ENCODE measurements at places on chromosomes 5 and 9.

DNA sequence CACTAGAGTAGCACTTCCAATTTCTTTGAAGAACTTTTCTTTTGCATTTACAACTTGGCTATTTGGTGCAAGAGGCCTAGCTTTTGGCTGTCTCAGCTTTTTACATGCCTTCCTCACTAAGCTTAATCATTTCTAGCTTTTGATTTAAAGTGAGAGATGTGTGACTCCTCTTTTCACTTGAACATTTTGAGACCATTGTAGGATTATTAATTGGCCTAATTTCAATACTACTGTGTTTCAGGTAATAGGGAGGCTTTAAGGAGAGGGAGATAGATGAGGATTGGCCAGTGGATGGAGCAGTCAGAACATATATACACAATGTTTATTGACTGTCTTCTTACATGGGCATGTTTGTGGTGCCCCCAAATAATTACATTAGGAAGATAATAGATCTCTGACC lies 161.7 kb downstream of the GNA14 start:
- DNase-seq: no peak

- DNase-seq: no peak
These were observed 26.6 kb upstream of the ENHO start for GRCh38 chr9:34549407-34549732.

DNA sequence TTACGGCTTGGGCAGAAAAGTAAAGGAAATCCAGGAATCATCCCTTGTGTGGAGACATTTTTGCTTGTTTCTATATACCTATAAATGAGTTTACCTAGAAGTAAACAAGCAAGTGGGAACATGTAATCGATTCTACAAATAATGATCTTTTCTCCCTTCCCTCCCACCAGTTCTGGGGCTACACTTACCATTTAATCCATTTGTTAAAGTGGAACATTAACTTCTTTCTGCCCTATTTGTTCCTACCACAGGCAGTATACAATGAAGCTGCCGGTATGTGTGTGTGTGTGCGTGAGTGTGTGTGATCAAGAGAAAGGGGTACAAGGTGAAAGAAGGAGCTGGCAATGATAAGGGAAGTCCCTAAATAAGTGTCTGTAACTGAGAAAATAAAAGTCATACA lies 26.4 kb upstream of the ELL2 start:
- DNase-seq: no peak

DNA sequence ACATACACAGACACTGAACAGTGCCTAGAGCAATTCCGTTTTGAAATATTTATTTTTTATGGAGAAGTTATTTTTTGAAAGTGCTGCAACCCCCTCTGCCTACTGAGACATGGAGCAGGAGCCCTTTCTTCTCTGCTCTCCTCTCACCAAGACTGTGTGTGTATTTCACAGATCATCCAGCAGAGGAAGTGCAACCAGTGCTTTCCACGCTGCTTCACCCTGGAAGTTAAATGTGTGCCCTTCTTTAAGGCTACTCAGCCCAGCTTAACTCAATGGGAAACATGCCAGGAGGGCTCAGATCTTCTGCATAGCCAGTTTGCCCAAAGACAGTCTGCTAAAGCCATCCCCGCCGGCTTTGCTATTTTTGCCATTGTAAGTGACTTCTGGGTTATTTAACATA lies 606.3 kb downstream of the TLE1 start:
- no peak for DNase-seq

DNA sequence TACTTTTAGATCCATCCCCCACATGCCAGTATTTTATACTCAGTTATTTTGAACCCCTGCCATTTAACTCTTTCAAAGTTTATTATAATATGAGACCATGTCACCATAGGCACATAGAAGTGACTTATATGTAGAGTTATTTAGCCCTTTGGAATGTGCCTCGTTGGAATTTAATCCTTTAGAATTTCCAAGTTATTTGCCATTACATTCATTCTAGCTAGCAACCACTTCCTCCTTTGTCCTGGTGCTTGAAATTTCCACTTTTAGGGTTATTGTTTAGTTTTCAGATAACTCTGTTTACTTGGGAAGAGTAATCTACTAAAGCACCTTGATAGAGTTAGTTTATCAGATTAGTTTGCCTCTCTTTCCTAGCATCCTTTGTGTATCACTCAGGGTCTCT lies 82.8 kb upstream of the TLE1 start:
- DNase-seq: no peak

Data from stimulated activated CD8-positive, alpha-beta memory T cell treated with anti-CD3 and anti-CD28 coated beads, Interleukin-15, amount 100 ng/mL, for 48 hours (primary cell).